ENCODE measurements at places on chromosomes 1 and 21.

DNA sequence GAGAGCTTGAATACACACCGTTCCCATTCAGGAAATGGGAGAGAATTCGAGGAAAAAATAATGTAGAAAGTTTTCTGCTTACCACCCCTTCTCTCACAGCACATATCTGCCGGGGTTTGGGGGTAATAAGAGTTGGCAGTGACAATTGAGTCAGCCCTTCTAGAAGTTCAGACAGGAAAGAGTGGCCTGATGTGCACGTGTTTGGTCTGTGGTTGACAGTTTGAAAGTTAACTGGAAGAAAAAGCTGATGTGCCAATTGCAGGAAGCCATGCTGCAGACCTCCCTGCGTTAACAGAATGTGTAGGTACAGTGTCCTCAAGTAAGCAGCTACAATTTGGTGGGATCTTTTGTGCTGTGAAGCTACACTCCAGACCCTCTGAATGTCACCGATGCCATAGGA lies 50.9 kb downstream of the DHX9 start:
- no peak for DNase-seq

- no peak for DNase-seq
These were observed 34.9 kb upstream of the F13B start for GRCh38 chr1:197101978-197102377.

GRCh38 chr1:89051955-89052312 lies 13.1 kb downstream of the GBP1 start:
- DNase-seq: no peak

DNA sequence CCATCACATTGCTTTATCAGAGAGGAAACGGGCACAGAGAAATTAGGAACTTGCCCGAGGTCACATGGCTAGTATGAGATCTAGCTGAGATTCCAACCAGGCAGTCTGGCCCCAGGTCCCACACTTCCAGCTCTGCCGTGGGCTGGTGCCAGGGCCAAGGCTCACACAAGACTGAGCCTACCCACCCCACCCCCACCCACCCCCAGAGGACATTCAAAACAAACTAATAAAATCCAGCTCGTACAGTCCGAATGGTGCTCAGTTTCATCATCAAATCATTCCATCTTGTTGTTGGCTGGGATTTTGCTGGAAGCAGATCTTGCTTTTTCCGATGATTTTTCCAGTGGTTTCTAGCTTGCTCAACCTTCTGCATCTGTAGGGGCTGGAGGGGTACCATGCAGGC lies 27.9 kb downstream of the MATN1 start:
- no peak for DNase-seq

GRCh38 chr1:110339407-110340206 lies 430 bp downstream of the RBM15 start:
- no peak for DNase-seq

- no peak for DNase-seq
These were observed 1261.2 kb upstream of the B3GALT2 start for GRCh38 chr1:194447636-194448035.

- peak; percentile 84 for DNase-seq
These were observed 2.3 kb downstream of the SLC37A1 start for GRCh38 chr21:42515708-42516502.

DNA sequence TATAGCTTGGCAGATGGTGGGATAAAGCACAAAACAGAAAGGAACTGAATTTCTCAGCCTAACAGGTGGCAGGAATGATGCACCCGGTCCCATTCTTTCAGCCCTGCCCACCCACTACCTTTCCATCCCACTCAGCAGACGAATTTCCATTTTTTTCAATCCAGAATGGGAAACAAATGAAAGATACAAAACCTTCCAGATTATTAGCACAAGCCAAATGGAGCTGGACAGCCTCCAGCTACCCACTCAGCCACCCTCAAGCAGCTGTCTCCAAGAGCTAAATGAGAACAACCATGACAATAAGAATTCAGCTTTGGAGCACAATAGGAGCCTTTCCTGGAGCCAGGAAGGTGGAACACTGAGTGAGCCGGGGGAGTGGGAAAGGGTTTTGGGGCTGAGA lies 96.3 kb upstream of the ST6GALNAC5 start:
- DNase-seq: peak; percentile 31

DNA sequence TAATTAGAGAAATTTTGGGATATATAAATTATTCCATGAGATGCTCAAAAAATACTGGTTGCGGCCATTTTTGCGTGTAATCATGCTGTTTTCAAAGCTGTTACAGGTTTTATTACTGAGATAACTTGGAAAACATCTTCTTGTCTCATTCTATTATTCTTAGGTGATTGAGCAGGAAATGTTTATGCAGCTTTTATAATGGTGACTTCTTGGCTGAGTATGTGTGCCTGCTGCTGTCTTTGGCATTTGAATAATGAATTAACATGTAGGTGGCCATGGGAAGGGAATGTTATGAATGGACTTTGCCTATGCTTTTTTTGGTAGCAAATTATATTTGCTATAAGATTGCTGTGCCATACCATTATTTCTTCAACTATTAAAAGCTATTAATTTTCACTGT lies 52.5 kb downstream of the RASAL2 start:
- DNase-seq: no peak

DNA sequence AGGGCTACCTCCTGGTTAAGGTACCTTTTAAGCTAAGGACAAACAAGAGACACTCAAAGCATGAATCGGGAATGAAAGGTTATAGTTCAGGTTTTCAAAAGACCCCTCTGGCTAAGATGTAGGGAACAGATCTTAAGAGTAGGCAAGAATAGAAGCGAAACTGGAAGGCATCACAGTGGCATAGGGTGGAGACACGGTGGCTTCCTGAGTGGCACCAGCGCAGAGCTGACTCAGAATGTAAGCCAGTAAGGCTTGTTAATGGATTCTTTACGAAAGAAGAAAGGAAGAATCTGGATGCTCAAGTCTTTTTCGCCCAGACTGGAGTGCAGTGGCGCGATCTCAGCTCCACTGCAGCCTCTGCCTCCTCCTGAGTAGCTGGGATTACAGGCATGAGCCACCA lies 21.2 kb downstream of the PADI6 start:
- DNase-seq: no peak

GRCh38 chr1:97007840-97008604 lies 286.4 kb downstream of the PTBP2 start:
- no peak for DNase-seq

GRCh38 chr1:155184835-155185782 lies 11.5 kb downstream of the TRIM46 start:
- DNase-seq: no peak

DNA sequence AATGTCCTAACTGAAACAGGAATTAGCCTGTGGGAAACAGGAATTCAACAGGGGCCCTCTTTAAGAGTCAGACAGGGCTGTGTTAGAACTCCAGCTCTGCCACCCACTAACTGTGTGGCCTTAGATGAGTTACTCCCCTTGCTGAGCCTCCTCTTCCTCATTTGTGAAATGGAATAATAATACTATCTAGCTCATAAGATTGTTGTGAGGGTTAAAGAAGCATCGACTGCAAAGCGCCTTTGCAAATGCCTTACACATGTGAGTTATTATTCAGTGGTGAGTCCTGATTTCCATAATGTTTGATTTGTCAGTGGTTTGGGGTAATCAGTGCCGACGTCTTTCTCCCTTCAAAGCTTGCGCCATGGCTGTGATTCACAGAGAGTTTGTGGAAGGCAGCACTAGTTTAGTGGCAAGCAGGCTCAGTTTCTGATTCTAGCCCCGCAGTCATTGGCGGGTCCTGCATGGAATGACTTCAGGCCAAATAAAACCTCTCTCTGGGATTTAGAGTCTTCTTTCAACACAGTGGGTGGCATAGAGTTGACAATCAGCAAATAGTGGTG lies 388.5 kb downstream of the PLPP3 start:
- DNase-seq: no peak

GRCh38 chr1:201753492-201753891 lies 75.5 kb upstream of the IPO9 start:
- no peak for DNase-seq

GRCh38 chr1:150615346-150616201 lies 13.8 kb downstream of the ENSA start:
- no peak for DNase-seq

DNA sequence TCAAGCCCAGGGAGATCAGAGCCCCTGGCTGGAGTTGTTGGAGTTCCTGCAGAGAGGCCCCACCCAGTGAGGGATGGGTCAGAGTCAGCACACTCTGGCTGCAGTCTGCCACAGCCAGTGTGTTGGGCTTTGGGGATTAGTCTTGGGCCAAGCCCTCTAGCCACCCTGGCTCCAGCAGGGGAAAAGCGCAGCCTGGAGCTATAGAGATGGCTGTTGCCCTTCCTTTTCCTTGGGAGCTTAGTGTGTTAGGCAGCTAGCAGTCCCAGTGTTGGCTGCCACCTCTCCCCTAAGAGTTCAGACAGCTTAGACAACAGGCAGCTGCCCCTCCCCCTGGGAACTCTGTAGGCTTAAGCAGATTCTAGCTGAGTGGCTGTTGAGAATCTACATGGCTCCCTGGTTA lies 45.1 kb downstream of the DPT start:
- DNase-seq: no peak

DNA sequence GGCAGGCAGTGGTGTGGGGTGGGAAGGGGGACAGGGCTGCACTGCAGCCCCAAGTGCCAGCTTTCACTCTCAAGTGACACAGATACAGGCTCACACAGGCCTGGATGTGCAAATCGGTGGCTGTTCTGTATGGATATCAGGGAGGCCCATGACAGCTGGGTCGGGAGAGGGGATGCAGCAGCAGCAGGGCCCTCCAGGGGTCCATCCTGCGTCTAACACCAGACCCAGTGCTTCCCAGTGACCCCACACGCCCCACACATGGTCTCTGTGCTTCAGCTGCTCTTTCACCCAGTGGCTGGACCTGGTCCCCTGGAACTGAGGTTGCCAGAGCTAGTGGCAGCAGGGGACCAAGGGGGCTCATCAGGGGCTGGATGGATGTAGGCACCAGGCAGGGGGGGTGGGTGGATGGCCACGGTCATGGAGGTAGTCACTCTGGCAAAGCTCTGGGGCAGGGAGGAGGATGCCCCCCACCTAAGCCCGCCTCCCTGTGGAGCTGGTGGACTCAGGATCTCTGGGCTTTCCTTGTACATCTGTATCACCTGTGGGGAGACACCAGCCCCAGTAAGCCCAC lies 13.9 kb downstream of the BTBD19 start:
- DNase-seq: no peak

- DNase-seq: no peak
These were observed 36.1 kb downstream of the FGGY start for GRCh38 chr1:59332983-59333382.

DNA sequence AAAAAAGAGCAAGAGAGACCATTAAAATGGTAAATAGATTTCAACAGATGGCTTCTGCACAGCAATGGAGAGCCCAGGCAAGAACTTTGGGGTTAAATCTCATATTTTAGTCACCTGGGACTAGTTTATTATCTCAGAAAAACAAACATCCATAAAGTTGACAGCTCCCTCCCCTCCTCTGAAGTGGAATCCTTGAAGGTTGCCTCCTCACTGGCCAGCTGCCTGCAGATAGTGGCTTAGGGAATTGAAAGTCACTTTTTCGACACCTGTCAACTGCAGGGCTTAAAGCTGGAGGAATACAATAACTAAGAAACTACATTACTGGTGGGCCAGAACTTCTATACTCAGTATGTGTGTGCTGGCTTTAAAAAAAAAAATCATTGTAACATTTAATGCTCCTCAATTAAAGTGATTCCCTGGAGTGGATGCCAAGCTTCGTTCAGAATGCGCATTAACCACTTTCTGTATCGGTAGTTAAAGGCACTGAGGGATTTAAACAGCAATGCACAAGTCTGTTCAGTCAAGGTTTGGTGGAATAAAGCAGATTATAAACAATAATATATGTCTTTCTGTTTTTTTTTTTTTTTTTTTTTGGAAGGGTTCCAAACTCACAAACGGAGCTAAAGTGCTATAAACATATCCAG lies 52.5 kb downstream of the LHX4 start:
- no peak for DNase-seq

GRCh38 chr1:153990468-153991150 lies at the start of gene RPS27:
TSS of gene RPS27 (plus strand) at chr1:153990762. CDS start at chr1:153990797, 35 bp downstream.
- peak; percentile 97 for DNase-seq

DNA sequence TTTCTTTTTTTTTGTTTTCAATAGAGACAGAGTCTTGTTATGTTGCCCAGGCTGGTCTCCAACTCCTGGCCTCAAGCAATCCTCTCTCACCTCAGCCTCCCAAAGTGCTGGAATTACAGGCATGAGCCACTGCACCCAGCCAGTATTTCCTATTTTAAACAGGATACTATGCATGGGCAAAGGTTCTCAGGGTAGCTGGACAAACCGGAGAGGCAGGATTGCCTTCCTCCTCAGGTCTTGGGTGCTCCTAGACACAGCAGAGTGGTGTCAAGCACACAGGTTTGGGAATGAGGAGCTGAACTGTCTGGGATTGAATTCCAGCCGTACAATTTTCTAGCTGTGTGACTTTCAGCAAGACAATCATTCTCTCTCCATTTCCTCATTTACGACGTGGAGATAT lies 22.9 kb upstream of the HNRNPU start:
- no peak for DNase-seq

DNA sequence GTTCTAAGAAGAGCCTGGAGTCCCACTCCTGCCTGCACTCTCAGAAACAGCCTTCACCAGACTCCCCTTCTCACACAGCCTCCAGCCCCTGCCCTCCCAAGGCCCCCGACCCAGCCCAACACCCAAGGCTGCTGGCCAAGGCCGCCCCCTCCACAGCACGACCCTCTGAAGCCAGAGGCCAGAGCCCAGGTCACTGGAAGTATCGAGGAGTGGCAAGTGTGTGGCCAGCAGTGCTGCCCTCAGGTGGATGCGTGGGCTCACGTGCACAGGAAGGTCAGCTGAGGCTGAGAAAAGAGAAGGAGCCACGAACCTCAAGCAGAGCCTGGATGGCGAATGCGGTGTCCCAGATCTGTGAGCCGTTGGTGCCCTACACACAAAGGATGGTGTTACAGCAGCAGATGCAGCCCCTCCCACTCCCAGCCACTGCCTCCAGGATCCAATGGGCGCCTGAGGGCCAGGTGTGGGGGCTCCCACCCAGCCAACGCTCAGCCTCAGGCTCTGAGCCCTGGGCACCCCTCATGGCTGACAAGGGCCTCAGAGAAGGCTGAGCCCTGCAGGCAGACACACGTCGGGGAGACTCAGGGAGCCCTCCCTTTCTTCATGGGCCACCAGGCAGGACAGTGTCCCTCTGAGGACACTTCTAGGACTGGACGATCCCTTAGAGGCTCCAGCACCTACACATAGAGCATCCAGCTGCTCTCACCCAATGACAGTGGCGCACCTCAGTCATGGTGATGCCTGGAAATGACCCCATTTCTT lies 18.0 kb downstream of the LSS start:
- no peak for DNase-seq

- no peak for DNase-seq
These were observed 101.7 kb downstream of the BCAR3 start for GRCh38 chr1:93579891-93580290.

GRCh38 chr1:157732755-157733154 lies 32.2 kb upstream of the FCRL3 start:
- no peak for DNase-seq

- no peak for DNase-seq
These were observed 261.0 kb downstream of the ASTN1 start for GRCh38 chr1:176903474-176903873.

GRCh38 chr1:34128186-34128889 lies 36.7 kb downstream of the CSMD2 start:
- DNase-seq: no peak
